NK-92 treated with Interleukin-12 subunit alpha and Interleukin-12 subunit beta, amount 100 ng/mL, for 24 hours (cell line): ENCODE measurements at places on chromosomes 6 and 20.

- DNase-seq, result no peak
These were observed 28.8 kb upstream of the CFAP206 start for GRCh38 chr6:87378947-87379346.

- no peak for DNase-seq
These were observed 383.3 kb upstream of the CITED2 start for GRCh38 chr6:139757784-139758183.

- no peak for DNase-seq
These were observed 53.1 kb downstream of the MAFB start for GRCh38 chr20:40635971-40636370.

- DNase-seq, result no peak
These were observed 108.2 kb upstream of the SALL4 start for GRCh38 chr20:51910321-51911050.

DNA sequence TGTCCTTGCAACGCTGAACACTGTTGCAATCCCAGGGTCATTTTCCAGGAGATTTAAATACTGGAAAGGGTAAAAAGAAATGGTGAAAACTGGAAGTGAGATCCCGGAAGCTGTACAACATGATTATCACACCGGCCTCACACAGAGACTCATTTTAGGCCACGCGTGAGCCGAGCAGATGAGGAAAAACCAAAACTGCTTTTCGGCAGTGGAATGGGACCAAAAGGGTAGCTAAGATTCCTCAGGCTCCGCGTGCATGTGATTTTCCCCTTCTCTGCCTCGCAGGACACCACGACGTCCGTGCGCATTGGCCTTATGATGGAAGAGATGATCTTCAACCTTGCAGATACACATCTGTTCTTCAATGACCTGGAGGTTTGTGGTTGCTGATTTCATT lies 213.7 kb downstream of the ZMYND8 start:
- no peak for DNase-seq

DNA sequence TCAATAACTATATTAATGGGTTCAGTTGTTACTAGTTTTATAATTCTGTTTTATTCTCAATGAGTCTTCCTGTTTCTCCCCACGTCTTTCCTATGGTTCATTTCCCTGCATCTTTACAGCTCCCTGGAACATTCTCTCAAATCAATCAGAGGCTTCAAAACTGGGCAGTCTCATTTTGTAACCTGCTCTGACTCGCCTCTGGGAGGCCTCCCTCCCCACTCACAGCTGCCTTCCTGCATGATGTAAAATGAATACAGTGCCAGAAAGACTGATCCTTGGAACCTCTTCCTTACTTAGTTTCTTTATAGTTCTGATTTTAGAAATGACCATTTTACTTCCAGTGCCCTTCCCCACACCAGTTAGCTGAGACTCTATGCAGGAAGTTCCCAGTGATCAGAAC lies 103.9 kb downstream of the ESR1 start:
- no peak for DNase-seq

DNA sequence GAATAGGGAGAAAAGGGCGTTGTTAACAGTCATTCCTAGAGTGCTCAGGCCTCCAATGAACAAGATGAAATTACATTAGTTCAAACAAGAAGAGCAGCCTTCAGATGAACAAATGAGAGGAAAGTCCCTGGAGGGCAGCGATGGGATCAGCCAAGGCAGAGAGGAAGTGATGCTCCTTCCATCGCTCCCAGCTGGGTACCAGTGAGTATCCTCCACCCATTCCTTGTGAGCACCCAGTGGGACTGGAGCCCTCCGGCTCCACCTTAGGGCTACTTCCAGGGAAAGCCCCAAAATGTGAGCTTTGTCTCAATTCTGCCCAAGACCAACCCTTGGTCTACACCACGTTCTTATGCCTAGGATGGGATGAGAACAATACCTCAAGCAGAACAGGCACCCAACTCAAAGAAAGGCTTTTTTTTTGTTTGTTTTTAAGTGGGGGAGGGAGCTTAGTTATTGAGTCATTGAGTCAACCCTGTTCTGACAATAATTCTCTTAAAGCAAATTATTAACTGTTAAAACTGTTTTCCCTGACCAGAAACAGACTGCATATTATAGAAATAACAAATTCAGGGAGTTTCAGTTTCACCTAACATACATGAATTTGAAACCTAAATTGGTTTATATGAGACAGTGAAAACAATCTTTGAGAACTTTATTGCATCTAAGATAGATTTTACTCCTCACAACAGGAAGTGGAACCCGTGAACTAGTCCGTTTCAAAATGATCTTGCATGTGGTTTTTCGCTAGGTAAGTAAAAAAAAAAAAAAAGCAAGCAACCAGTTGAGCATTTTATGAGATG lies 106.9 kb downstream of the IPCEF1 start:
- peak; percentile 46 for DNase-seq

DNA sequence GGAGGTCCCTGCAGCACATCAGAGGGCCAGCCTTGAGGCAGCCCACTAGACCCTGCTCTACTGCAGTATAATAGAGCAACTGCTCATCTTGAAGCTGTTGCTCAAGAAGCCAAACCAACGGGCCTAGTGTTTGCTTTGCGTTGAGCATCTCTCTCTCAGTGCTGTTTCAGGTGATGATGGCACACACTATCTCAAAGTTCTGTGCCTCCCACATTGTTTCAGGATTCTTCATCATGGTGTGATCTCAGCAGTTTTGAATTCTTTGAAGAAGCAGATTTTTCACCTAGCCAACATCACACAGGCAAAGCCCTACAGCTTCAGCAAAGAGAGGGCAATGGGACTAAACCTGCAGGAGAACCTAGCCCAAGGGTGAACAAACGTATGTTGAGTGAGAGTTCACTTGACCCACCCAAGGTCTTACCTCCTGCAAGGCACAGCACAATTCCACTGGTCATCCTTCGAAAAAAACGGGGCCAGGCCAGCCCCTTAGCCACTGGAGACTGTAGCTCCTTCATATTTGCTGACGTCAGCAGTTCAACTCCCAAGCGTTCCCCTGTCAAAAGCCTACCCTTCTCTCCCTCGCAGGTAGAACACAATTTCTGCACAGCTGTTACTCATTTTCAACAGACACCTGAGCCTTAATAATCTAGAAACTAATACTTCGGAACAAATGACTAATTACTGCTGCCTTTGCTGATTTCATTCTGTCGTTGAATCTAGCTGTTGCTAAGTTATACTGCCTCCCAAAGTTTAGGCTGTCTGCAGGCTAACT lies 15.8 kb downstream of the MYB start:
- DNase-seq, result no peak

- DNase-seq, result no peak
These were observed 42.8 kb downstream of the LAMA2 start for GRCh38 chr6:128925765-128926164.

- no peak for DNase-seq
These were observed 126.2 kb downstream of the ANKRD60 start for GRCh38 chr20:58102261-58102660.

GRCh38 chr20:44945261-44945660 lies 14.9 kb downstream of the TOMM34 start:
- DNase-seq, result no peak

GRCh38 chr20:25017257-25017803 lies 24.8 kb upstream of the APMAP start:
- DNase-seq, result no peak

DNA sequence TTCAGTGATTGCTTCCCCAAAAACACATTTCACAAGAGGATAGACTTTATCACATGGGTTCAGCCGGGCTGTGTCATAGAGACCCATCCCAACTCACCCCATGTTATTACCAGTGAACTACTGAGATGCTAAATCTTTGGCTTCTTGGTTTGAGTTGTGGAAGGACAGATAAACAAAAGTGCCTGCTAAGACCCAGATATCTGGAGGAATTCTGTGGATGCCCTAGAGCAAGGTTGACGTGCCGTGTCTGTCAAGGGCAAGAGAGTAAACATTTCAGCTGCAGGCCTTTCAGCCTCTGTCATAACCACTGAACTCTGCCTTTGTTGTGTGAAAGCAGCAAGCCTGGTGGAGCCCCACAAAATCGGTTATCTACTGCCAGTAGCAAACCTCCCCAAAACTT lies 11.2 kb upstream of the THBD start:
- no peak for DNase-seq

GRCh38 chr6:137791281-137792159 lies 75.5 kb upstream of the TNFAIP3 start:
- no peak for DNase-seq

- no peak for DNase-seq
These were observed 124.6 kb downstream of the EYA2 start for GRCh38 chr20:47019121-47019824.

- DNase-seq, result no peak
These were observed 11.3 kb downstream of the MDFI start for GRCh38 chr6:41649596-41649995.

GRCh38 chr6:159490298-159490937 lies 202.6 kb downstream of the SOD2 start:
- DNase-seq, result no peak

- DNase-seq, result no peak
These were observed 13.1 kb upstream of the CST7 start for GRCh38 chr20:24935766-24936525.

- DNase-seq, result no peak
These were observed 1.1 kb downstream of the RAB32 start for GRCh38 chr6:146544616-146545182.

DNA sequence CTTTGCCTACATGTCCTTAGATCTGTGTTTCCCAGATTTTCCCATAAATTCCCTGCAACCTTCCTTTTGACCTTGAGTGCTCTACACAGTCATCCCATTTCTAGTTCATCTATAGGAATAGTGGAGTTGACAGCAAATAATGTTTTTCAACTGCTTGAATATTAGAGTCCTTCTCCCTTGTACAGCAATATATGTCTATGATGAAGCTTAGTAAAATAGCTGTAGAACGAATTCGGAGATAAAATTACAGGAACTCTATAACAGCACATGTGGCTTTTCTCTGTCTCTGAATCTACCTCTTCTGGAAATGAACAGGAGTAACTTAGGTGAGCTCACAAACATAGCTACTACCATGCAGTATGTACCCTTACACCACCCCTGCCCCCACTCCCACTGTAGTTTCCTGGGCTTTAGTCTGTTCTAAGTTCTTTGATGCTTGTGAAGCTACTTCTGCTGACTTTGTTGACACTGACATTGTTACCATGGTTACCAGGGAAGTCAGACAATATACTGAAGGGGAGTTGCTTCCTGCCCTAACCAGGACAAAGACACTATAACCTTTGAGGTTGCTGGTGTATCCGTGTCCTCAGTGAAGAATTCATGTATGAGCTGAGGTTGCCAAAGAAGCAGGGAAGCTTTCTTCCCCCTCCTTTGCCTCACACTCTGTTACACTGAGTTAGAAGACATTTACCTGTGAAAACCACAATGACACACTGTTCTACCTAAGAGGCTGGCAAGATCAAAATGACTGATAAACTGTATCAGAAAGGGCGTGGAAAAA lies 35.8 kb upstream of the SHLD1 start:
- DNase-seq, result no peak

- DNase-seq, result no peak
These were observed 190.4 kb downstream of the CDKAL1 start for GRCh38 chr6:20724443-20725190.

- no peak for DNase-seq
These were observed 89.6 kb upstream of the SLC35F1 start for GRCh38 chr6:117817499-117817898.
